GM18507 (cell line): ENCODE measurements at places on chromosomes 1 and 21.

GRCh38 chr1:160103658-160104408 lies 5.4 kb upstream of the IGSF8 start:
- no peak for DNase-seq

- no peak for DNase-seq
These were observed 8.3 kb downstream of the TNNT2 start for GRCh38 chr1:201369209-201369608.

DNA sequence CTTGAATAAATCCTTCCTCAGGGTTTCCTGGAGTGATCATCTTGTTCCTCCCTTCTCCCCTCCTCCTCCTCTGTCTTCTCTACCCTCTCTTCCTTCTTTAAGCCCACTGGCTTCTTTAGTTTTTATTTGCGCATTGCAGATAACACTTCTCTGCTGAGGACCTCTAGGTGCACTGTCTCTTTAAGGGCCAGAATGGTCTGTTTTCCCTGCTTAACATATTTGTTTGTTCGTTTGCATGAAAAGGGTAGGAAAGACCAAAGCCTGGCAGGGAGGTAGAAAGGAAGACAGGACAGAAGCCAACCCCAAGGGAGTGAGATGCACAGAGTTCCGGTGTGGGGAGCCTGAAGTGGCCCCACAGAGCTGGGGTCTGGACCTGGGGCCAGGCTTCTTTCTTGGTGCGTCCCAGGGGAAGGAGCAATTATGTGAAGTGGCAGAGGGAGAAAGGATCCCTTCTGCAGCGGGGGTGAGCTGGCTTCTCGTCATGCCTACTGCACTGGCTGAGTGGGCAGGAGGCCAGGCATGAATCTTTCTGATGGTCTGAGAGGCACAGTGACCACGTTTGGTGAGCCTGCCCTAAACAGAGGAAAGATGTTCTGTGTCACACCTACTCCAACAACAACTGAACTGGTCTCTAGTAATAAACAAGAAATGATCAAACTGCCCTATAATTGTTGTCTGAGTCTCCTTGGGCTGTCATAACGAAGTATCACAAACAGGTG lies 232.7 kb downstream of the KCNJ6 start:
- no peak for DNase-seq

DNA sequence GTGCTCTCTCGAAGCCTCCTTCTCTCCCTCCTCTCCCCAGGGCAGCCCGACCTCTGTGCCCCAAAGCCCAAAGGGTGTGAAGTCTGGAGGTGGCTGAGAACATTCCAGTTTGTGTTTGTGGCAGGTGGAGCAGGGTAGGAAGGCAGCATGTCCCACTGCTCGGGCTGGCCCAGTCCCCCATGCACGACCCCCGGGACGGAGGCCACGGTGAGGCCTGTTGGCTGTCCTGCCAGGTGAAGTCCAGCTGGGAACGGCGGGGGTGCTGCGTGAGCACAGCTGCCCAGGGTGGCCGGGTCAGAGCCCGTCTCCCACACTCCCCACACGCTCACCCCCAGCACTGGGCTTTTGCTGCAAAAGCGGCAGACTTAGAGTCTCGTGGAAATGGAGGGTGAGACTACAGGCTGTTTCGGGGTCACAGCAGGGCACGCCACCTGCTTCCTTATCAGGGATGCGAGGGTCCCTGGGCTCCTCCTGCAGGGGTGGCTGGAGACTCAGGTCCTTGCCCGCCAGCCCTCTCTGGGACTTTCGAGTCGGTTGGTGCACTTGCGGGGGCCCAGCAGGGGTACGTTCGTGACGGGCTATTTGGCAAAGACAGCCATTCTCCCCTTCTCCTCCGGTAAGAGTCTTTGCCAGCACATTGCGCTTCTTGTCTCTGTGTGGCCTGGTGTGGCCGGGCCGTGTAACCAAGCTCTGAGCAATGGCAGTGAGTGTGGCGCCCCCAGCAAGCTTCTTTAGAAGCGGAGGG lies 40.3 kb downstream of the MORN1 start:
- DNase-seq, result no peak

- no peak for DNase-seq
These were observed 45.7 kb downstream of the MIS18A start for GRCh38 chr21:32233055-32233546.

GRCh38 chr1:217896490-217896889 lies 265.3 kb downstream of the SPATA17 start:
- DNase-seq, result no peak

DNA sequence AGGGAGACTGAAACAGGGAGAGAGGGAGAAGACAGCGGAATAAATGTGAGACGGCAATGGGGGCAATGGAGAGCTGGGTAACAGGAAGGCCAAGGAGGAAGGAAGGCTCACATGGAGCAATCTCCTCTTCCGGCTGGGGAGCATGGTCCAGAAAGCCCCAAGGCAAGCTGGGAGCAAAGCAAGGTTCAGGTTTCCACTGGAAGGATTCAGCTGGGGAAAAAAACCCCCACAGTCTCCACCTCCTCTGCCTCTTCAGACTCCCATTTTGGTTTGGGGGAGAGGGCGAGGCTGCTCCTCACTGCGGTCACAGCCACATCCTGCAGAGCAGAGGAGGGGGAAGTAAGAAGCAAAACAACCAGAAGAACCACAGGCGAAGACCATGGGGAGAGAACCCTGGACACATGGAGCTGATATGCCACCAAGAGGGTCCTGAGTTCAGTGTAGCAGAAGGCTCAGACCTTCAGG lies 650 bp downstream of the TNFAIP8L2 start:
- no peak for DNase-seq

DNA sequence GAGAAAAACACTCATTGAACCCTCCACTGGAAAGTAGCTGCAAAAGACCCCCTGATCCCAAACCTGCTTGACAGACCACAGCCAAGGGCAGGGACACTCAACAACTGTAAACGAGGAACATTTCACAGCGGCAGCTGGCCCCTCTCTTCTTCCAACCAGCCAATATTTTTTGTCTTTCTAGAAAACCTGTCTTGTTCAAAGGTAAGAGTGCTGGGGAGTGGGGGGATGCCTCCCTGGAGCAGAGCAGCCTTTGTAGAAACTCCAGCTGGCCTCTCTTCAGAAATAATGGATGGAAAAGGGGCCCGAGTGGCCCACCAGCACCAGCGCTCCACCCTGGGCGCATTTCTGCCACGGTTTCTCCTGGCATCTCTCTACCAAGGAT lies 384.0 kb downstream of the RRAGC start:
- DNase-seq, result no peak

- DNase-seq, result no peak
These were observed 8.1 kb downstream of the CD247 start for GRCh38 chr1:167510244-167510643.

- DNase-seq, result no peak
These were observed 1.2 kb upstream of the ST3GAL3 start for GRCh38 chr1:43705982-43706597.

DNA sequence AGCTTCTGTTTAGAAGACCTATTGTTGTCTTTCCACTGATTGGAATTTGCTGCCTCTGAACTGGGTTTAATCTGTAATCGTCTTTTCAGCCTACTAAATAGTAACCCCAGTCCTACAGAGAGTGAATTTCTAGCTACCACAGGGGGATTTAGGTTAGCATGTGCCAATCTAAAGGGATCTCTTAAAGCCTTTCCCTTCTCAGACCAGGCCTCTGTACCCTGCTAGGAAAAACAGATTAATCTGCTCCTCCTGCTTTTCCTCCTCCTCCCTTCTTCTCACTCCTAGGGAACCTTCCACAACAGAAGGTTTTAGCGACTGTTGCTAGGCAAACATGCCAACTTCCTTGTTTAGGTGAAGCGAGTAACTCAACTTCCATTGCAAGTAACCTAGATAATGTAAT lies 1.3 kb upstream of the RC3H1 start:
- DNase-seq, result no peak

GRCh38 chr1:64396817-64397216 lies 73.1 kb upstream of the CACHD1 start:
- no peak for DNase-seq

GRCh38 chr1:214184992-214185391 lies 96.0 kb upstream of the SMYD2 start:
- no peak for DNase-seq

GRCh38 chr1:23376890-23377811 lies 7.5 kb upstream of the ZNF436 start:
- DNase-seq, result no peak

GRCh38 chr21:42107881-42108553 lies 36.9 kb downstream of the UMODL1 start:
- peak; percentile 88 for DNase-seq

DNA sequence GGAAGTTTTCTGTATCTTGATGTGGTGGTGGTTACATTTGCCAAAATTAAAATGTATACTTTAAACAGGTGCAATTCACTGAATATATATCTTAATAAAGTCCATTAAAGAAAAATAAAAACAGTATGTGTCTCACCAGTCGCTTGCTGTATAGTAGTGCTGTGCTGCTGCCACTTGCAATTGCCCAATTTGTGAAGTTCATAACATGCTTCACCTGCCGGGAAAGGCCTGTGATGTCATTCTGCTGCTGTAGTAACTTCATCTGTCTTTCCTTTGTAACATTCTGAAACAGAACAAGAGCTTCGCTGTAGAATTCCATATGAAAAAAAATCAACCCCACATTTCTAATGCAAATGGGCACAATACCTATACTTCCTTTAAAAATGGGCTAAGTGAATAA lies 83.4 kb downstream of the TRIM33 start:
- DNase-seq, result no peak

- DNase-seq, result no peak
These were observed 449.9 kb downstream of the MATN1 start for GRCh38 chr1:30273456-30273855.

GRCh38 chr1:161905269-161905884 lies 118.3 kb downstream of the OLFML2B start:
- no peak for DNase-seq

GRCh38 chr1:211892577-211892976 lies 62.0 kb upstream of the LPGAT1 start:
- no peak for DNase-seq

- DNase-seq, result no peak
These were observed 204.8 kb downstream of the KCNK2 start for GRCh38 chr1:215287362-215287761.
